ENCODE measurements at places on chromosomes 12 and 14.

DNA sequence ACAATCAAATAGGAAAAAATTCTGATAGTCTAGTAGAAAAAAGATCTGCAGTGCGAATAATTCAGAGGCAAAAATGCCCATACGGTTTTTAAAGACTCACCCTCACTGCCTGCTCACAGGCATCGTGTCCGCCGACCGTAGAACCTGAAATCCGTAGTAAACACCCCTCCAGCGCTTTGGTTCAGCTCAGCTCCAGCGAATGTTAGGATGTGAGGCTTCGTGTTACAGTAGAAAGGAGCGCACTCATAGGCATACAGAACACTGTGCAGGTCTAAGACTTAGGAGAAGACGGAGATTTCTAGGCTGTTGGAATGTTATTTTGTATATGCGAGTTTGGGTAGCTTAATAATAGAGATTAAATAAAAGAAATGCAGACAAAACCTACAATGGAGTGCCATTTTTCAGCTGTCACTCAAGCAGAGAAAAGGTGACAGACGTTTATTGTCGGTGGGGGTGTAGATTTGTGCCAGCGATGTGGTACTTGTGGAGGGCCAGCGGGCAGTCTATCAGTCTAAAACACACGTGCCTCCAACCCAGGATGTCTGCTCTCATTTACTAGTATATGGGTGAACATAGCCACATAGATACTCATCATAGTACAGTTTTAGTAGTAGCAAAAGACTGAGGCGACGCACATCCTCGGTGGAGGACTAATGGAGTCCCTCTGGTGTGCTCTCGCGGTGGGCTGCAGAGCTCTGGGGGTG is 25.7 kb downstream of the SFSWAP start:
- no peak for DNase-seq

- DNase-seq: no peak
These were observed 314.1 kb downstream of the TMEM121 start for GRCh38 chr14:105840266-105841021.

DNA sequence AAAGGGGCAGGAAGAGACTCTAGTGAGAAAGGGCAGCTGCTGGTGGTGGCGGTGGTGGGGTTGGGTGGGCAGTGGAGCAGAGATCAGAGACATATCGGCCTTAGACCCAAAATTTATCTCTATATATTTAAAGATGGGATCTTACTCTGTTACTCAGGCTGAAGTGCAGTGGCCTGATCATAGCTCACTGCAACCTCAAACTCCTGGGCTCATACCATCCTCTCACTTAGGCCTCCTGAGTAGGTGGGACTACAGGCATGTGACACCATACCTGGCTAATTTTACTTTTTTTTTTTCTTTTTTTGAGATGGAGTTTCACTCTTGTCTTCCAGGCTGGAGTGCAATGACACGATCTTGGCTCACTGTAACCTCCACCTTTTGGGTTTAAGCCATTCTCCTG is 18.6 kb upstream of the ITGA5 start:
- no peak for DNase-seq

- DNase-seq: no peak
These were observed 189.2 kb downstream of the DAD1 start for GRCh38 chr14:22399776-22400175.

- no peak for DNase-seq
These were observed 9.2 kb downstream of the ARHGEF25 start for GRCh38 chr12:57620245-57620935.

GRCh38 chr12:131101703-131102492 is 148.2 kb downstream of the ADGRD1 start:
- no peak for DNase-seq

DNA sequence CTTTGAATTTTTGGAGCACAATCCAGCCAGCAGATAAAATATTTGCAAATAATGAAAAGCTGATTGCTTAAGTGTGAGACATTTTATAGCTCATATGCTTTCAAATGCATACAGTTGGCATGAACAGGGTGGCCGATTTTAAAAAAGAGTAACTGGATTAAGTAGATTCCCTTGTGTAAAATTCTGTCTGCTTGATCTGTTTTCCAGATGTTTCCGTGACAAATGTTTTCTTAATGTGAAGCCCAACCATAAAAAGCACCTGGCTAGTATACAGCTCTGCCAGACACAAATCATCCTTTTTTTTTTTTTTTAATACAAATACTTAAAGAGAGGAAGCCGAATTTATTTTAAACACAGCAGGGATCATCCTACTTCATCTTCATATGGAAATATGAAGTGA is 440.7 kb downstream of the CCER1 start:
- DNase-seq: no peak

- no peak for DNase-seq
These were observed 9.1 kb upstream of the HOXC4 start for GRCh38 chr12:54044425-54045103.

DNA sequence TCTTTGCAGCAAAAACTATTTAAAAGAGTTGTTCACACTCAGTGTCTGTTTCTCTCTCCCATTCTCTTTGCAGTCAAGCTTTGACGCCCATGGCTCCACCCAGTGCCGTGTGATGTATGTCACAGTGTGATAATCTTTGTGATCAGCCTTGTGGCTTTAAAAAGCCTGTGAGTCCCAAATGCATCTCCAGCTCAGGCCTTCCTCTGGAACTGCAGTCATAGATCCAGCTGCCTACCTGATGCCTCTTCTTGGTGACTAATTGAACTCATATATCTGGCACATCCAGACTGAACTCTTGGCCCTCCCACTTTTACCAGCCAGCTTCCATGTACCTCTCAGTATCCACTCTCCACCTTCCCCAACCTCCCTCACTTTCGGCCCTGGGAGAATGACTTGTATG is 182.8 kb upstream of the ARHGAP5 start:
- no peak for DNase-seq

GRCh38 chr12:43277651-43278540 is 274.1 kb downstream of the ADAMTS20 start:
- DNase-seq: no peak

DNA sequence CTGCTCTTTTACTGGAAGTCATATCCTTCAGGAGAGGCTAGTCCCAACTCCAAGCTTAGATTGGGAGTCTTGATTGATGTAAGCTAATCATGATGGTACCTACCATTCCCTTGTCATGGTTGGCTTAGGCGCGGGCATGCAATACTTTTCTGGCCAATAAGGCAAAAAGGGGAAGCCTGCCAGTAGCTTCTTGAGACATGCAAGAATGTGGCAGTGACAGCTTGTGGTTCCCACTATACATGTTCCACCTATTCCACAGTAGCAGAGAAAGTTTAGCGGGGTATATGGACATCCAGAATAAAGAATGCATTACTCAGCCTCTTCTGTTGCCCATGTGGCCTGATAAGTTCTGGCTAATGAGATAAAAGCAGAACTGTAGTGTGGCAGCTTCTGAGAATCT is 55.0 kb downstream of the AP5M1 start:
- DNase-seq: no peak

GRCh38 chr12:88015825-88016224 is 13.4 kb downstream of the C12orf50 start:
- DNase-seq: no peak

- DNase-seq: no peak
These were observed 405.5 kb downstream of the MDGA2 start for GRCh38 chr14:47269756-47270492.

DNA sequence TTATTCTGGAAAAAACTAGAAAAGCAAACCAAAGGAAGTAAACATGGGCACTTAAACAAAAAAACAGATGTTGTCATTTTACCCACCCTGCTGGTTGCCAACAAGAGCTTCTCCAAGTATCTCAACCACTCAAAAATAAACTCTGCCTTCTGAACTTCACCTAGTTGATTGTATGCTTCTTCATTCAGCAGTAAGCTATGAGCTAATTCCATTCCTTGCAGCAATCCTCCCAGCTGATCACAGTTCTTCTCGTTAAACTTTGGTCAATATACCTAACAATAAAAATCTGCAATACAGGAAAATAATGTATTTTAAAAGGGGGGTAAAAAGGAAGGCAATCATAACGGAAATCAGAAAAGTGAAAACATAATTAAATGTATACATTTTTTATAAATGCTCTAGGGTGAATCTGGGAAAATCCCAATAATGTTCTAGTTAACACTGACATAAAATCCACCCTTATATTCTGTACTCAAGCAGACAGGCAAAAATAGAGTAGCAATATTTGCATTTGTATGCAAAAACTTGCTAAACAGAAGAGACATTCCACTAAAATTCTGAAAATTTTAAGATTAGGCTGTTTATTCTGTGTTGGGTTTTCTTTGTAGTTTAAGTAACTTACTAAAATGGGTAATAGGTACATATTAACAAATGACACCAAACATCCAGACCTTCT is 17.4 kb downstream of the HEATR5A start:
- DNase-seq: no peak

DNA sequence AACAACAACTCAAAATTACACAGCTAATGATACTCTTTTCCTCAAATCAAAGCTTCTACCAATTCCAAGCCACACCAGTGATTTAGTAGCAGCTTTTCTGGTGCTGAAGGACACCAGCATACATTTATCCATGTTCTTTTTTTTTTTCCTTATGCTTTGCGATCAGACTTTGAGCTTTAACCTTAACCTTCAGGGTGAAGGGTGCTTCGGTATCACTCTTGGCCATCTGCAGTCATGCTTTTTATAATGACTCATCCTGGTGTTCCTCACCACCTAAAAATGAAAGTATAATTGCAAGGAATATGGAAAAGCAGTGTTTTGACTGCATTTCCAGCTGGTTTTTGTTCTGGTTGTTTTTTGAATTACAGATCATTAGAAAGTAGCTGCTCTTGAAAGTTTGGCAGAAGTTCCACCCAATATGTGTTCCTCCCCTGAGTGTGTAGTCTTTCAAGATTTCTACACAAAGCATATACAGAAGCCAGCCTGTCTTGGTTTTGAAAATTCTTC is 1.3 kb upstream of the SLC41A2 start:
- no peak for DNase-seq

- DNase-seq: no peak
These were observed 65.6 kb downstream of the CCDC88C start for GRCh38 chr14:91352053-91352452.

- DNase-seq: no peak
These were observed 56.2 kb downstream of the DUSP16 start for GRCh38 chr12:12506496-12506890.

GRCh38 chr12:108907839-108908351 is 28.0 kb downstream of the DAO start:
- DNase-seq: no peak

DNA sequence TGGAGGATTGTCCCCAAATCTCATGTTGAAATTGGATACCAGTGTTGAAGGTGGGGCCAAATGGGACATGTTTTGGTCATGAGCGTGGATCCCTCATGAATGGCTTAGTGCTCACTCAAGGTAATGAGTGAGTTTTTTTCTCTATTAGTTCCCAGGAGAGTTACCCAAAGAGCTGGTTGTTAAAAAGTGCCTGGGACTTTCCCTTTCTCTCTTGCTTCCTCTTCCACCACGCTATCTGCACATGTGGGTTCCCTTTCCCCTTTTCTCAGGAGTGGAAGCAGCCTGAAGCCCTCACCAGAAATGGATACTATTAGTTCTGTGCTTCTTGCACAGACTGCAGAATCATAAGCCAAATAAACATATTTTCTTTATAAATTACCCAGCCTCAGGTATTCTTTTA is 465.4 kb downstream of the FSCB start:
- no peak for DNase-seq

DNA sequence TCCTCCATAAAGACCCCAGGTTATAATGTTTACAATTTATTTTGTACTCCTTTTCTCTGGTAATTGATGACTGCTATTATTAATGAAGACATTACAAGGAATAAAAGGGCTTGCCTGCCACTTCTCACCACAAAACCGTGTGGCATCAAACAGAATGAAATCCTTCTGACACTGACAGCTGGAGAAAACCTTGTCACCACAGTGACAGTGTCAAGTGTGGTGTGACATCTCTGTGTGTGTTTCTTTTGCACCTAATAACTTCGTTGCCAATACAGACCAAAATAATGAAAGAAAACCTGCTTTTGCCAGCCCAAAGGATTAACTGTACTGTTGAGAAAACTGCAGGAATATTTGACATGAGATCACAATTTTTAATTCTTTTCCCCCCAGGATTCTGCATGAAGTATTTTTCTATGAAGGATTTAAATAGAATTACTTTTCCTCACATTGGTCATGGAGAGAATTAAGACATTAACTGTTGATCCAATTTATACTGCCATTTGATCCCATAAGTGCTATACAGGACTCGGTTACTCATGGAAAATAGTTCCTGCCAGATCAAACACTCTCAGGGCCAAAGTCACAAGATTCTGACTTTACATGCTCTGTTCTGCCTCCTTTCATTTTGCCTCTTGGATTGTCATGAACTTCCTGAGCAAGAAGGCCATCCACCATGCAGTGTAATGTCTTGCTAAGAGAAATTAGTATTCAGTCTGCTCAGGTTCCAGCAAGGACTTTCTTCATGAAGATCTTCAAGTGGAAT is 60.4 kb upstream of the IFNG-AS1 start:
- DNase-seq: no peak

DNA sequence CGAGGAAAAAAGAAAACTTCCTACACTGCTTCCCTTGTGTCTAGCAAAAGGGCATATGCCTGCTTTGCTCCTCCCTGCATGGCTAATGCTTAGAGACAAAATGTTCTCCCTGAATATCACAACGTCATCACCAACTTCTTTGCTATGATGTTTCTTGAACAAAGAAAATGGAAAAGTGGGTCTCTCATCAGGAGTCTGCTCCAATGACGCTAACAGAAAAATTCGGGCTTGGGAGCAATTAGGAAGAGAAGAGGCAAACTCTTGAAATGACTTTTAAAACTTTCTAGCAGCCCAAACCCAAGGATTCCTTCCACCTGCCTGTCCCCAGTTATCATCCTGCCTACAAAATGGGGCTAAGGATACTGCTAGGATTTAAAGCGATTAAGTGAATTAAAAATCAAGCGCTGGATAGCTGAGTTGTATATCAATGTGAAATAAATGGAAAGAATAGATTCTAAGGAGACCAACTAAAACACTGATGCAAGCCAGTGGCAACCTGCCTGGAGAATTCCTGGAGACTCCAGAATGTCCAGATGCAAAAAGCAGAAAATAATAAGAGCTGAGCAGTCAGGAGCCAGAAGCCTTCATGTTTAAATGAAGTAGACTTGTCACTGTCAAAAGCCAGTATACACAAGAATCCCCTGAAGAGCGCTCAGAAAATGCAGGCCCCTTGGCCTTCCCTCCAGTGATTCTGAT is 183.8 kb downstream of the DPF3 start:
- no peak for DNase-seq

DNA sequence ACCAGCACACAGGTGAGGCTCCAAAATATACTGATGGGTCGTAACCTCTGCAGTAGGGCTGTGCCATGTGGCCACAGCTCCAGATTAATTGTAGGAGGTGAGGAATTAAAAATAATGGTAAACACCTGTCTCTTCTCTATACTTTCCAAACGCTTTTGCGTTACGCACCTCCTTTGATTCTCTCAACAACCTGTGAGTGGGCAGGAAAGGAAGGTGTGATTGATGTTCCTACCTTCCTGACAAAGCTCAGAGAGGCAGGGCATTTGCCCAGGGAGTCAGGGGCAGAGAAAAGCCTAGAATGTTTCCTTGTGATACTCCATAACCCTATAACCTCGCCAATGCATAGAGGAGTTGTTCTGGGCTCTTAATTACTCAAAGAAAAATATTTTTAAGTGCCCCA is 124.9 kb downstream of the PRMT8 start:
- DNase-seq: no peak

GRCh38 chr14:80862983-80863382 is 78.6 kb downstream of the CEP128 start:
- DNase-seq: no peak
